Astrocyte (in vitro differentiated cells and primary cell): ENCODE measurements at places on chromosomes 1 and 21. TPM values are rescaled to one million over a fixed set of nuclear protein-coding genes. Genes with fewer than 3 reads are reported as not detected.

- no peaks in the 10 kb centered on the region for H3K4me1 ChIP-seq
- no peak overlapping the region for H3K4me3 ChIP-seq
- H3K27me3 ChIP-seq: no peaks in the 10 kb centered on the region
- no peaks in the 10 kb centered on the region for H3K36me3 ChIP-seq
Measured at GRCh38 chr1:32518976-32519375, 20.3 kb upstream of the ZBTB8A start.

DNA sequence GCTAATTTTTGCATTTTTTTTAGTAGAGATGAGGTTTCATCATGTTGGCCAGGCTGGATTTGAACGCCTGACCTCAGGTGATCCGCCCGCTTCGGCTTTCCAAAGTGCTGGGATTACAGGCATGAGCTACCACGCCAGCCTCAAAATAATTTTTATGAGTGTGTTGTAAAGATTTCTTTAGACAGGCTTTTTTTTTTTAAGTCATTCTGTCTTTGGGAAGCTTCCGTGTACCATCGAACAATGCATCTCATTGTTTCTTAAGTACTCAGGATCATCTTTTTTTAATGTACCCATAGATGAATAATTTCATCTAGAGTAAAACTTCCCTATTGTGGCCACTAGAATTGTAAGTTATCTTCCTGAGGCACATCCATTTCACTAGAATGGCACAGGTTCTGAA, 19.6 kb upstream of the SDC3 start:
- no peaks in the 10 kb centered on the region for H3K27me3 ChIP-seq
- H3K4me1 ChIP-seq: no peaks in the 10 kb centered on the region
- H3K36me3 ChIP-seq: peaks cover 5% of the 10 kb centered on the region
- no peak overlapping the region for H3K4me3 ChIP-seq

DNA sequence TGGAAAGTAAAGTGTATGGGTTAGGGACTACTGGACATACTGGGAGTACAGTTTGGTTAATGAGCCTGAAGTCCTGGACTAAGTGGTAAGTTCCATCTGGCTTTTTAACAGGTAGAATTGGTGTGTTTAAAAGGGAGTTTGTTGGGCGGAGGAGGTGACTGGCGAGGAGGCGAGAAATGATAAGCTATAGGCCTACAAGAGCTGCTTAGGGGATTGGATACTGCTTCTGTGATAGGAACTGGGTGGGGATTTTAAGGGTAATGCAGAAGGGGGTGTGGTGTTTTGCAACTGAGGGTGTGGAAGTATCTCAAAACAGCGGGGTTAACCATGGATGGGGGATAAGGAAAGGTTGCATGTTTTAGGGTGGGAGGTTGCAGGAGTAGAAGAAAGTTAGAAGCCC, 3.5 kb downstream of the ERVH48-1 start:
- H3K4me3 ChIP-seq: no peak overlapping the region
- peaks cover 5% of the 10 kb centered on the region for H3K4me1 ChIP-seq
- no peak for DNase-seq
- H3K36me3 ChIP-seq: no peaks in the 10 kb centered on the region
- no peaks in the 10 kb centered on the region for H3K27me3 ChIP-seq
- H3K27ac ChIP-seq: no peak overlapping the region

DNA sequence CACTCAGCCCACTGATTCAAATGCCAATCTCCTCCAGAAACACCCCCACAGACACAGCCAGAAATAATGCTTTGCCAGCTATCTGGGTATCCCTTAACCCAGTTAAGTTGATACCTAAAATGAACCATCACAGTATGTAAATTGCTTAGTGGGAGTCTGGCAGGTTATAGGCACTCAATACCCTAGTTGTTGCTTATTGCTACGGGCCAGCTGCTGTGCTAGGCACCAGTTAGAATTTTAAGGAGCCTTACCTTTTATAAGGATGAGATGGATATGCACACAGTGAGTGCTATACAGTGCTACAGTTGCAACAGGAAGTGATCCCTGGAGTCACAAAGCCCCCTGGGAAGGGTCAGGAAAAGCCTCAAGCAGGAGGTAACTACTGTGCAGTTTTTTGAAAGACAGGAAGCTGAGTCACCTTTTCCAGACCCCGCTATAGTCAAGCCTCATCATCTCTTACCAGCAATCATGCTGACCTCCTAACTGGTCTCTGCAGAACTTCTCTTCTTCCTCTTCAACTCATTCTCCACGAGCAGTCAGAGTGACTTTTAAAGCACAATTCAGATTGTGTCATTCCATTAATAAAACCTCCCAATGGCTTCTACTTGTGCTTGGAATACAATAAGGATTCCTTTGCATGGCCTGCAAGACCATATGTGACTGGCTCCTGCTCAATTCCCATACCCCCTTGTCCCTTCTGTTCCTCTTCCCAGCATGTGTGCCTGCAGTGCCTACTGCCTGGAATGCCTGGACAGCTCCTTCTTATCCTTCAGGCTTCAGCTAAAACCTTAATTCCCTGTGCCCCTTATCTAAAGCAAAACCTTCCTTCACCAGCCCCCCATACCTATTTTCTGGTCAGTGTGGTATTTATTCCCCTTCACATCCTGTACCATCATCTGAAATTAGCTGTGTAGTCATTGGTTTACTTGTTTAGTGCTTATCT, 10.4 kb upstream of the TLR5 start:
- no peaks in the 10 kb centered on the region for H3K27me3 ChIP-seq
- peak; percentile 51 for DNase-seq
- H3K4me3 ChIP-seq: no peak overlapping the region
- no peak overlapping the region for H3K27ac ChIP-seq
- no peaks in the 10 kb centered on the region for H3K36me3 ChIP-seq
- H3K4me1 ChIP-seq: peaks cover 12% of the 10 kb centered on the region

DNA sequence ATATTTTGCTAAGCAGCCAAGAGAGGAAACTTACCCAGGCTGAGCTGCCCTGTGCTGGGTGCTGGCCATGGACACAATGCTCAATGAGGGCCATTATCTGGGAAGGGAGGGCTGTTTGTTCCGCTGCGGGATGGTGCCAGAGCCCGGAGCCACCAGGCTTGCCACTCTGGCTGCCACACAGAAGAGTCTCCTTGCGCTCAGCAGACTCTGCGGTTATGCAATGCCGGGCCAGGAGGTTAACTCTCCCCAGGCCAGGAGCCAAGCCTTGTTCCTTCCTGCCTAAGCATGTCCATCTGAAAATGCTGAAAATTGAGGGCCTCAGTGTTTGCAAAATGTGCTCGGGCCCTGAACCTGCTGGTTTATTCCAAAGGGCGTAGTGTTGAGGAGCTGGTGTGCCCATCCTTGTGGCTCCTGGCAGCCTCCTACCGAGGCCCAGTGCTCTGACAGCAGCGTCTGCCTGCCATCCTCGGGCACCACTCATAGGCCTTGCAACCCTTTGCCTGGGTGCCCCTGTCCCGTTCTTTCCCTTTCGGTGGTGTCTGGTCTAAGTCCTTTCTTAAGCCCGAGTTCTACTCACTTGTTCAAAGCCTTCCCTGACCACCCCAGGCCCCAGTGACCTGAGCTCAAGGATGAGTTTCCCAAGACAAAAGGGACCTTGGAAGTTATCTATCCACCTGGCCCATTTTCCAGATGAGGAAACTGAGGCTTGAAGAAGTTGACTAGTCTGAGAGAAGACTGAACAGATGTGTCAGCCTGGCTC, 133.8 kb upstream of the EDN2 start:
- H3K4me3 ChIP-seq: no peak overlapping the region
- H3K36me3 ChIP-seq: no peaks in the 10 kb centered on the region
- no peak overlapping the region for H3K27ac ChIP-seq
- no peaks in the 10 kb centered on the region for H3K27me3 ChIP-seq
- H3K4me1 ChIP-seq: peaks cover 25% of the 10 kb centered on the region

- H3K4me1 ChIP-seq: peaks cover 9% of the 10 kb centered on the region
- H3K27me3 ChIP-seq: no peaks in the 10 kb centered on the region
- no peak overlapping the region for H3K4me3 ChIP-seq
- no peak overlapping the region for H3K27ac ChIP-seq
- no peak for DNase-seq
- H3K36me3 ChIP-seq: no peaks in the 10 kb centered on the region
Measured at GRCh38 chr1:229273507-229274232, 2.8 kb downstream of the RAB4A start.

DNA sequence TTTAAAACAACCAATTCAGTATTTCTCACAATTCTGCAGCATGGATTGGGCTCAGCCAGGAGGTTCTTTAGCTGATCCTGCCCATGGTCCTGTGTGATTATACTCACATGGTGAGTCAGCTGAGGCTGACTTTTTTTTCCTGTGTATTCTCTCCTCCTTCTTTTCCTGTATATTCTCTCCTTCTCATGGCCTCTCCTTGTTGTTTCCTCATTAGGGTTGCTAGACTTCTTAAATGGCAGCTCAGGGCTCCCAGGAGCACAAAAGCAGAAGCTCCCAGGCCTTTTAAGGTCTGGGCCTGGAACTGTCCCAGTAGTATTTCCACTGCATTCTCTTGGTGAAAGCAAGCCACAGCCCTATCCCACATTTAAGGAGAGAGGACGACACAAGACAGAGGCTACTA, 26.8 kb downstream of the VANGL1 start:
- no peaks in the 10 kb centered on the region for H3K27me3 ChIP-seq
- peaks cover 38% of the 10 kb centered on the region for H3K4me1 ChIP-seq
- H3K27ac ChIP-seq: peak overlapping the region; percentile 79

GRCh38 chr1:184019069-184019468, 18.5 kb downstream of the COLGALT2 start:
- no peaks in the 10 kb centered on the region for H3K27me3 ChIP-seq
- H3K4me3 ChIP-seq: no peak overlapping the region
- H3K36me3 ChIP-seq: no peaks in the 10 kb centered on the region
- DNase-seq: no peak
- no peaks in the 10 kb centered on the region for H3K4me1 ChIP-seq

- H3K27me3 ChIP-seq: no peaks in the 10 kb centered on the region
- H3K36me3 ChIP-seq: no peaks in the 10 kb centered on the region
- DNase-seq: no peak
- H3K4me1 ChIP-seq: peaks cover 4% of the 10 kb centered on the region
Measured at GRCh38 chr1:167670563-167670962, 40.5 kb downstream of the RCSD1 start.

DNA sequence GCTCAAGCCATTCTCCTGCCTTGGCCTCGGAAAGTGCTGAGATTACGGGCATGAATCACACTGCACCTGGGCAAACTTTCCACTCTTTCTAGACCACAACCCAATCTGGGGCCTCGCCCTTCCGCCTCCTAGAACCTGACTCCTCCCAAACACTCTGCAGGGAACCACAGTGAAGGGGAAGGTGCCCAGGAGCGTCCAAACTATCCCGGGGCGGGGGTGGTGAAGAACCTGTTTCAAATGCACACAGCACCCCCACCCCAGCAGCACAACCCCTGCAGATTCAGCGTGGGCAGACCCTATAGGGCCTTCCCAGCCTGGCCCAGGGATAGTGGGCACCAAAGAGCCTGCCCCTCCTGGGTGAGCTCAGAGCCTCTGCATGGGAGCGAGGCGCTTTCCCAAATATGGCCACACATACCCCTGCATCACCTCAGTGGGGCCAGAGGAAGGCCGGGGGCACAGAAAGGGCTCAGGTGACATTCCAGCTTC, 86.9 kb downstream of the STUM start:
- no peaks in the 10 kb centered on the region for H3K36me3 ChIP-seq
- no peaks in the 10 kb centered on the region for H3K4me1 ChIP-seq
- no peak overlapping the region for H3K27ac ChIP-seq
- DNase-seq: no peak

TMEM125 gene
- 0.36 and 0.64 TPM in 2 replicates for total RNA-seq

OR14K1 gene
- total RNA-seq: not detected in 2 replicates

B4GALT2 gene
- 56.6 and 56.9 TPM in 2 replicates for total RNA-seq

DIO1 gene
- not detected in 2 replicates for total RNA-seq

EXO5 gene
- 6.5 and 6.8 TPM in 2 replicates for total RNA-seq
